ENCODE measurements at places on chromosomes 3 and 15. TPM values are rescaled to one million over a fixed set of nuclear protein-coding genes. Genes with fewer than 3 reads are reported as not detected.

The ATP8B4 gene
- 2.1 TPM for total RNA-seq

The MORC1 gene
- total RNA-seq, result not detected

The CCR8 gene
- not detected for total RNA-seq

The POU1F1 gene
- total RNA-seq, result not detected

The MESP2 gene
- total RNA-seq, result 0.75 TPM

The BCHE gene
- total RNA-seq, result 13.4 TPM

The ACAD11 gene
- 68.4 TPM for total RNA-seq

The ITPKA gene
- total RNA-seq, result 18.1 TPM

The DNAJC19 gene
- 31.0 TPM for total RNA-seq

The GCNT3 gene
- 0.37 TPM for total RNA-seq

The ARL6IP5 gene
- 103 TPM for total RNA-seq

The ASB14 gene
- under 0.01 TPM for total RNA-seq

The STAB1 gene
- total RNA-seq, result 0.62 TPM

The AADACL2 gene
- total RNA-seq, result not detected

The IL17RE gene
- total RNA-seq, result 2.0 TPM

The NOX5 gene
- total RNA-seq, result 0.25 TPM

The MAP2K5 gene
- total RNA-seq, result 5.1 TPM

The SPG21 gene
- 90.6 TPM for total RNA-seq

The PAQR5 gene
- total RNA-seq, result 1.5 TPM

The CCDC51 gene
- total RNA-seq, result 24.3 TPM

The LMAN1L gene
- total RNA-seq, result not detected

The TMEM202 gene
- not detected for total RNA-seq

The PLCB2 gene
- total RNA-seq, result 0.66 TPM

The GP5 gene
- under 0.01 TPM for total RNA-seq

The USP13 gene
- total RNA-seq, result 21.5 TPM

The DNAJA4 gene
- 5.4 TPM for total RNA-seq

The TMEM40 gene
- total RNA-seq, result not detected

The SLC27A2 gene
- 0.22 TPM for total RNA-seq

The GOLGA8G gene
- total RNA-seq, result not detected

The FOXB1 gene
- not detected for total RNA-seq

The FETUB gene
- not detected for total RNA-seq

The CACNA2D2 gene
- under 0.01 TPM for total RNA-seq

The SCN11A gene
- under 0.01 TPM for total RNA-seq

The SLC28A2 gene
- total RNA-seq, result not detected

Measured in uterine smooth muscle cell (primary cell).